ENCODE measurements at places on chromosomes 6 and 20.

GRCh38 chr6:3517350-3517749 lies 60.5 kb upstream of the SLC22A23 start:
- DNase-seq: no peak

- DNase-seq: no peak
Observed at GRCh38 chr20:48395816-48396546, 431.8 kb downstream of the PREX1 start.

GRCh38 chr20:17835240-17835933 lies 133.2 kb downstream of the SNX5 start:
- DNase-seq: no peak

DNA sequence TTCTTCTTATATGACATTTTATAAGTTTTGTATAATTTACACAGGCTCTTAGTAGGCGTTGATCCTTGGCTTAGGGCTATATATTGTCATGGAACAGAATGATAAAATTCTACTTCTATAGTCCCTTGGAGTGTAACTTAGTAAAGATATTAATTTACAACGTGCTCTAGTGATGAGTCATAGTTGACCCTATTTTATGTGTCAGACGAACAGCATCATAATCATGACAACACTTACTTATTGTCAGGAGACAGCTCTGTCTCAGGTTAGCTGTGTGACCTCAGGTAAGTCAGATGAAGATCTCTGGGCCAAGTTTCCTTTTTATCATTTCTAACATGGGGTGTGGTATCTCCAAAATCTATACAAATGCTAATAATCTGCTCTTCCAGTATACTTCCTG lies 473.5 kb downstream of the UTRN start:
- DNase-seq: no peak

DNA sequence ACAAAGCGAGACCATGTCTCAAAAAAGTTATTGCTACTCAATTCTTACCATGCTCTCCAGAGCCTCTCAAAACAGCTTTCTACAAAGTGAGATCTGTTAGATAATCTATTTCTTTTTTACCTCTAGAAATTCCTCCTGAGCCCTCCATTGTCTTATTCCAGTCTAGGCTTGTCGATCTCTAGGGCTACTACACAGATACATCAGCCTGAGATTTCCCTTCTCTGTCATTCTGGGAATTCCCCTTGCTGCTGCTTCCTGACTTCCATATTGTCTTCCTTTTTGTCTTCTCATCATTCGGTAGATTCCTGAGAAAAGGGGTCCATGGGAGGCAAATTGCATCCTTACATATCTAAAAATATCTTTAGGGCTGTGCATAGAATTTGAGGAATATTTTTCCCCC lies 75.6 kb upstream of the GNRH2 start:
- no peak for DNase-seq

- DNase-seq: no peak
Observed at GRCh38 chr6:138371720-138372119, 6.0 kb upstream of the SMIM28 start.

DNA sequence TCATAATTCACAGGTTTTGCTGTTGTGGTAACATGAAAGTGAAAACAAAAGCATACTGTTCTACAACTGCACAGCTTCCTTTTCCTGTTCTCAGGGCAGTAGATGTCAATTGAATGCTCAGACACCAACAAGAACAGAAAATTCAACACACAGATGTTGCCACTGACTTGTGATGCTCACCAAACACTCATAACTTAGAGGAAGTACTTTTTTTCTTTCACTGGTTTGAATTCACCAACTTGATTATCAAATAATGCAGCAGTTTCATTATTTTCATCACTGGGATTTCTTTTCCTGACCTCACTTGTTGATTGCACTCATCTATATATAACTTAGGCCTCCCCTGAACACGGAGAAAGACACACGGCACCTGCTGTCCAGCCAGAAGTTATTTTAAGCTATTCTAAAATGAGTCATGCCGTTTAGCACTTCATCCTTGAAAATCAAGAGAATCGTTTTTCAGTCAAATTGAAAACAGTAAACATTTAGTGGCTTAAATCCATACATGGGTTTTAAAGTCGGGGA lies 949 bp downstream of the TXLNB start:
- DNase-seq: no peak

- no peak for DNase-seq
Observed at GRCh38 chr20:63752411-63753101, 13.0 kb downstream of the SLC2A4RG start.

GRCh38 chr20:57241363-57241991 lies 25.0 kb downstream of the BMP7 start:
- no peak for DNase-seq

- DNase-seq: no peak
Observed at GRCh38 chr6:16673011-16673797, 88.1 kb downstream of the ATXN1 start.

- no peak for DNase-seq
Observed at GRCh38 chr6:107928984-107929383, 29.0 kb downstream of the SEC63 start.

DNA sequence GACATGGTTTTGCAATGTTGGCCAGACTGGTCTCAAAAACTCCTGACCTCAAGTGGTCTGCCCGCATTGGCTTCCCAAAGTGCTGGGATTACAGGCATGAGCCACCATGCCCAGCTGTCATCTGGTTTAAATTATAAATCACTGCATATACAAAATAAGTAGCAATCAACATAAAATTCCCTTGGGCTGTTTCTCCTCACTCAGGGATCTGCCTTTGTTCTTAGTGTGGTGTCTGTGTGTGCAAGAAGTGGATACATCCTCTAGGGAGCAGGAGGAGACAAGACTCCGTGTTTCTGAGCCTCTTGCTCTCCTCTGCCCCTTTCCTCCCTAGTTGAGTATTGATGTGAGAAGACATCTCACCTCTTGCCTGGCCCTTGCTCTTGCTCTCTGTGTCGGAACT lies 65.2 kb upstream of the ADGRF4 start:
- DNase-seq: no peak

DNA sequence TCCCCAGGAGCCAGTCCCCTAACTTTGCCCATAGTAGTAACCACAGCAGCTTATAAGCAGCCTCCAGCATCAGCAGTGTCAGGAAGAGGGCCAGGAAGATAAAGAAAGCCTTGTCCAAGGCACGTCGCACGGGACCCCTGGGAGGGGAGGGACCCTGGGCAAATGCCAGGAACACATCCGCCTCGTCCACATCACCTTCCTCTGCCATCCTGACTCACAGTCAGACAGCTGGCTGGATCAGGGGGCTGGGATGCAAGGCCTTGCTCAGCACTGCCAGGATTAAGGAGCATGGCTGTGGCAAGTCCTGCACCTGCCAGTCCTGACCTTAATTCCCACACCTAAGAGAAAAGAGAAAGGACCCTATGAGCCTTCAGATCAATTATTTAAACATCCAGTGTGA lies 11.5 kb upstream of the ZBTB22 start:
- no peak for DNase-seq

DNA sequence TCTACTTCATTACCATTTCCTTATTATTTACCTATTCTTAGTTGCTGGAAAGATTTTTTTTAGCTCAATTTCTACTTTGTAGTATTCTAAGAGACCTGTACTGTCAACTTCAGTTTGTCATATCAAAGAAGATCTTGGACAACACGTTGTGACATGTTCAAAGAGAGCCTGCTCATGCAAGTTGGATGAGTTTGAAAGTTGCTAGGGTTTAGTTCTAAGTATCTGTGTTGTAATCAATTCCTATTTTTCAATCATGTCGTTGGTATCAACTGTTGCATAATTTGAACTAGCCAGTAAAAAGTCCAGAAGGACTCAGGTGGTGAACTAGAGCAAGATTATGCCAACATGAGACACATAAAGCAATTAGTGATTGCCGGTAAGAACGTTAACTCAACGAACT lies 30.2 kb downstream of the PKIB start:
- no peak for DNase-seq

Data from activated naive CD4-positive, alpha-beta T cell treated with Interleukin-2 at 50 U/mL for 16 hours (primary cell).